NCI-H1092 (cell line): ENCODE measurements at places on chromosomes 3 and 15.

GRCh38 chr3:48664929-48665328, 2.2 kb upstream of the CELSR3 start:
- DNase-seq: no peak

- no peak for DNase-seq
These were observed 63.9 kb upstream of the BBX start for GRCh38 chr3:107458871-107459270.

DNA sequence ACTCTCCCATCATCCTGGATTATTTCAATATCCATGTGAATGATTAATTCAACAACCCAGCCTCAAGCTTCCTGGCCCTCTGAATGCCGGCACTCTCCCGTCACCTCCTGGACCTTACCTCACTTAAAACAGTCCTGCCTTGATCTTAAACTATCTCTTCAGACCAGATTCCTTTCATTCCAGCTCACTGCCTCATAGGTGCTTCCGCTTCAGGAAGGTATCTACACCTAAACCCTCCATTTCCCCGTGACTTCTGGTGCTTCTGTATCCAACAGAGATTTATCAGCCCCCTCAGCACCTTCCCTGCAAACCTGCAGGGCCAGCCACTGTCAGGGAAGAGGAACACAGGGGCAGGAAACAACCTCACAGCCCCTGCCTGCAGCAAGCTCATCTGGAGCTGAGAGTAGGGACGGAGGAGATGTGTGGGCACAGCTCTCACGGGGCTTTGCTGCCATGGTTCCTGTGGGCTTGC, 98.9 kb upstream of the TJP1 start:
- no peak for DNase-seq

DNA sequence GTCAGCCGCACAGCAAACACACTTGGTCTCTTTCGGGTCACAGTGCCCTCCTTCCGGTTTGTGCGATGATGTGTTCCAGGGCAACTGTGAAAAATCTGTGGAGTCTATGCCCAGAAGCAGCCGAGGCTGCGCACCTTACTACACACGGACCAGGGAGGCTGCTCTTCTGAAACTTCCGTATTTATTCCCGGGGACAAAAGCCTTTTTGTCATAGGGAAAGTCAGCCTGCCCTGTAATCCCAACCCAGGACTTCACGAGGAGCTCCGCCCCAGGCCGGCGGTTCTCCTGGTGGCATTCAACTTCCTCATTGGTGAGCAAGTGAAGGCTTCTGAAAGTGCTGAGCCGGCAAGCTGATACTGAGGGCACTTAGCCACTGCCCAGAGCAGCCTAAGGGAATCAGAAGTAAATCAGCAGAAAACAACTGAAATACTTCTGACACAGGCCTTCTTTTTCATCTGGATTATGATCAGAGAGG, 126.5 kb downstream of the FMN1 start:
- no peak for DNase-seq

DNA sequence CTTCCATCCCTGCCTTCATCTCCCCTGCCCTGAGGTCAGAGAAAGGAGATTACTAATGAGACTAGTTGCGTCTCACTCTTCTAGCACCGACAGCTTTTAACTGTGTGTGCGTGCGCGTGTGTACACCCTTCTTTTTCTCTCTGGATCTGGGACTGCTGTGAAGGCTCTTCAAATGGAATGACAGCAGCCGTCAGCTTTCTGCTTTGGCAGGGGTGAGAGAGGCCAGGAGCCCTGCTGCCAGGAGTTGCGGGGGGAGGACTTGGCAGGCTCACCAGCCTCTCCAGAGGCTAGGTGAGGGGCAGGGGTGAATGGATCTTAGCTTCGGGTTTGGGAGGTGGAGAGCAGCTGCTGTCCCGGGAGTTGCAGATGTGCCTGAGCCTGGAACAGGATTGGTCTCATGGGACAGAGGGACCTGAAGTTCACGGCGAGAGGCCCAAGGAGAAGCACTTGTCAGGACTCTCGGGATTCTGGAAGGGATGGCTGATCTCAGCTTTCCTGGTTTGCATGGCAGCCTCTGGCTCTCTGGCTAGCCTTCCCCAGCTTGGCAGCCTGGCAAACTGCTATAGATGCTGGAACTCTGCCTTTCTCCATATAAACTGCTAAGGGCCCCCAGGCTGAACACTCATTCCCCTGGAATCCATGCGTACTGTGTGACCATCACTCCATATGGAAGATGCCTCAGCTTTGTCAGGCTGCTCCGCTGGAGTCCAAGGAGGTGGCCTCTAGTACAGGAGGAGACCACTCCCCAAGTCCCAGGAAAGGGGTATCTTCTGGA, 16.6 kb downstream of the TEX264 start:
- no peak for DNase-seq
